Right ventricle myocardium inferior (tissue), 1 donor: ENCODE measurements at places on chromosomes 5 and 9.

GRCh38 chr9:14344941-14345353 is 31.0 kb upstream of the NFIB start:
- no peak for DNase-seq

GRCh38 chr5:60287174-60287771 is 393.7 kb upstream of the PDE4D start:
- DNase-seq, result peak; percentile 74

DNA sequence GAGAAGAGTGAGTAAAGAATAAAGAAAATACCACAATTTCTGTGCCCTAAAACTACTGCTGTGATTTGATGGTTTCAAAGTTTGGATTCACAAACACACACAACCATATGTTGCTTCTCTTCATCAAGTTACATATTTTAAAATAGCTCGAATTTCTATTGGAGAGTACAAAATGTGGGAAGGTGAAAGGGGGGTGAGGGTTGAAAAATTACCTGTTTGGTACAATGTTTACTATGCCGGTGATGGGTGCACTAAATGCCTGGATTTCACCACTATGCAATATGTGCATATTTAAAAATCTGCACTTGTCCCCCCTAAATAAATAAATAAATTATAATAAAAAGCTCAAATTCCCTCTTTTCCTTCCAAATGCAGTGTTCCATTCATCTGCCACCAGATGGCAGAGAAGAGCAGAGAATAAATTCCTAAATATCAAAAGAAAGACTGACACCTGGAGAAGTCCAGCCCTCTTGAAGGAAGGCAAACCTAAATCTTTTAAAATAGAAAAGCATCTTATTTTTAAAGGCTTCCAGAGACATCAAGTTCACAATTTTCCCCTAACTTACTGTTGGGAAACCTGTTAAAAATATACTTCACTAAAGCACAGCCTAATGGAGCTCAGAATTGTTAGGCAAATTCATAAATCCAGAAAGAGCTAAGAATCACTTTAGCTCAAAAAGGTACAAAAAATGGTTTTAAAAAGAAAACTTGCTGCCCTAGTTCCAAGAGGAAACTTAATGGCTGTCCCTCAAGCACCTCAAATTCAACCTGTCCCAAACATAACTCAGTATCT is 24.8 kb upstream of the HNRNPA0 start:
- DNase-seq, result no peak

DNA sequence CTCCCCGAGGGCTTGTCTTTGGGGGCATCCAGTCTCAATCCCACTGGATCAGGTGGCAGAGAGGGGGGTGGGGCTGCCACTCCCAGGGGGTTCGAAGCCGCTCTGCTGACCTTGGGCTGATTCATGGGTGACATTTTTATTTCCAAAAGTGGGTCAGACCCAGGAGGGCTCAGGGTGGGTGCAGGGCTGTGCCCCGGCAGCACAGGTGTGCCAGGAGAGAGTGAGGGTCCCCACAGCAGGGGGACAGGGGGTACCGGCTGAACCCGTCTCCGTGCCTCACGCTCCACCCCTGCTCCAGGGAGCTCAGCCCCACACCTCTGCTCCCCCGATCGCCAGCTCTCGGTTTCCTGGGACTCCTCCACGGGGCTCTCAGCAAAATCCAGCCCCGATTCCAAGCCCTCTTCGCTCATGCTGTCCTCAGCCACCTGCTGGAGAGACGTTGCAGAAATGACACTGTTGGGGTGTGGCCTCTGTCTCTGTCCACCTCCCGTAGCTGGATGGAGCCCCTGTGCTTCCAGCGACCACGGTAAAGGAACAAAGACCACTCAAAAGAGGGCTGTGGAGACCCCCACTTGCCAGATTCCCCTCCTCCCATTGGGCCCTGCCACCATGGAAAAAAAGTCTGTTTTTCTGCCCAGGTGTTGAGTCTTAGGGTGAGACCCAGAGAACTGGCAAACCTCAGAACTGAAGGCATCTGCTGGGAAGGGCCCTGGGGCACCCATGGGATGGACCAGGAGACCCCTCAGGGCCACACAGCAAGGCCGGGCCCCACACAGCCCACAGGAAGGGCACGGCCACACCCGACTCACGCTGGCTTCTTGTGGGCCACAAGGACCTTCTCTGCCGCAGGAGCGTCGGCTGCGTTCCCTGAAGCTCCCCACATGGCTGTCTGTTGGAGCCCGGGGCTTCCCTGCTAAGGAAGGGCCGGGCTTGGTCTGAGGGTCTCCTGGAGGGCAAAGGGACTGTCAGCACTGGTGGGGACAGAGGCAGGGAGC is 10.6 kb upstream of the QSOX2 start:
- DNase-seq, result peak; percentile 53

DNA sequence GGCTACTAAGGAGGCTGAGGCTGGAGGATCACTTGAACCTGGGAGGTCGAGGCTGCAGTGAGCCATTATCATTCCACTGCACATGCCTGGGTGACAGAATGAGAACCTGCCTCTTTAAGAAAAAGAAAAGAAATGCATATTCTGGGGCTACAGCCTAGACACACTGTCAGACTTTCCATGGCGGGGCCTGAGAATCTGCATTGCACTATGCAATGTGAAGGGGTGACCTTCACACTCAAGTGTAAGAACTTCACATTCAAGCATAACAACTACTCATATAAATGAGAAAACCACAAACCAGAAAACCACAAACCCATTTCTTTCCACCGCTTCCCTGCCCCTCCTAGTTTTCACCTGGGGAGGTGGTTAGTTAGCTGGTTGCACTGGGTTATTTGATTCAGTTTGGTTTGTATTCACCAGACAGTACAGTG is 18.0 kb upstream of the FBP2 start:
- DNase-seq, result no peak

- no peak for DNase-seq
Measured at GRCh38 chr5:163695830-163696578, 190.6 kb downstream of the MAT2B start.

DNA sequence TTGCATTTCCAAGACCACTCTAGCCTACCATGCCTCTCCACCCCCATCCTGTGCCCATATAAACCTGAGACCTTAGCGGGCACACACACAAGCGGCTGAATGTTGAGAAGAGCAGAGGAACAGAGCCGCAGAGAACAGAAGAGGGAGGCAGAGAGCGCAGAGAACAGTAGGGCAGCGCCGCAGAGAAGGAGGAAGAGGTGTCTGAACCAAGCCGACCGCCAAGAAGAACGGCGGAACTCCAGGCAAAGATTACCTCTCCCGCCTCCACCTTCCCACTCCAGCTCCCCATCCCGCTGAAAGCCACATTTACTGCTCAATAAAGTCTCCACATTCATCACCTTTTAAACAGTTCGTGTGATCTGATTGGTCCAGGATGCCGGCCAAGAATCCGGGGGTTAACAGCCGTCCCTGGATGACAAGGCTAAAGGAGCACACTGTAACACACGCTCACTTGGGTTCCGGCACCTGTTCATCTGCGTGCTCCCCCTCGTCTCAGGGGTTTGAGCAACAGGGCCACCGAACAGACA is 33.2 kb downstream of the GRIN3A start:
- no peak for DNase-seq

DNA sequence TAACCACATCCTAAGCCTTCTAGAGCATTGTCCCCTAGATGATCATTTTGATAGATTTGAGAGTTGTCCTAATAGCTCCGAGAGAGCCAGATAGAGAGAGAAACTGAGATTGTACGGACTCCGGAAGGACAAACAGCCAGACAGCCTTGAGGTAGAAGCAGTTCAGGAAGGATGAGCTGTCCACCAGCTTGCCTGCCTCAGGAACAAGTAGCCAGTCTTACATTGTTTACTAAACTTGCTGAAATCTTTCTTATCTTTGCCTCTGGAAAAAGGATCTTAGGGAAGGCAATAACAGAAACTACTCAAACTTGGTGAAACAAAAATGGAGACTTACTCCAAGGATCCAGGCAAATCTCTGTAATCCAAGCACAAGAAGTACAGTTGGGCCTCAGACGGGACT is 39.0 kb upstream of the SAP30L start:
- no peak for DNase-seq

DNA sequence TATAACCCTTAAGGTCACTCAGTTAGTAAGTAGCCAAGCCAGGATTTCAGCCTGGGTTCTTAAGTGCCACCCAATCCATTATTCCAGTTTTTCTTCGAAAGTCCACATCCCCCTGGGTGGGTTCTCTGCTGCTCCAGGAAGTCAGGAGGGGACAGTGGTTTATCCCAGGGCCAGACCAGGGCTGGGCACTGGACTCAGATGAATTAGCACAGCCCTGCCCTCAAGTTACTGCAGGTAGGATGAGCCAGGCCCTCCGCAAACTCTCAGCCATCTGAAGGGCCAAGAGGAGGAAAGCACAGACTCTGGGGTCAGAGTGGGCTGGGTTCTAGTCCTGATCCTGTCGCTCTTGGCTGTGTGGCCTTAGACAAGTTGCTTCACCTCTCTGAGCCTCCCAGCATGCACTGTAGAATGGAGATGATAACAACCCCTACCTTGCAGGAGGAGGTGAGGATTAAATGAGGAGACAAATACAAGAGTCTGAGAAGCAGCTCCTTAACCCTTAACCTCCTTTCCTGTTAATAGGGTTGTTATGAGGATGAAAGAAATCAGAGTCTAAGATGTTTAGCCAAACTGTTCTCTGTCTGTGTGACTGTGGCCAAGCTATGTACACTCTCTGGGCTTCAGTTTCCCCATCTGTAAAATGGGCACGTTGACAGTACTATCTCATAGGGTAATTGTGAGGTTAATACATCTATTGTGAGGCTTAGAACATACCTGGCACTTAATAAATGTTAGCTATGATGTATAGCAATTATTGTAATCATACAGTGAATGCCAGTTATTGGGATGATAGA is 6.8 kb upstream of the NEURL1B start:
- peak; percentile 40 for DNase-seq

- no peak for DNase-seq
Measured at GRCh38 chr5:177132136-177133095, 1.2 kb upstream of the NSD1 start.

GRCh38 chr5:40628407-40628806 is 51.3 kb upstream of the PTGER4 start:
- DNase-seq, result no peak
